ENCODE measurements at places on chromosomes 4 and X.

- DNase-seq, result no peak
Observed at GRCh38 chrX:20506739-20507138, 240.0 kb upstream of the RPS6KA3 start.

DNA sequence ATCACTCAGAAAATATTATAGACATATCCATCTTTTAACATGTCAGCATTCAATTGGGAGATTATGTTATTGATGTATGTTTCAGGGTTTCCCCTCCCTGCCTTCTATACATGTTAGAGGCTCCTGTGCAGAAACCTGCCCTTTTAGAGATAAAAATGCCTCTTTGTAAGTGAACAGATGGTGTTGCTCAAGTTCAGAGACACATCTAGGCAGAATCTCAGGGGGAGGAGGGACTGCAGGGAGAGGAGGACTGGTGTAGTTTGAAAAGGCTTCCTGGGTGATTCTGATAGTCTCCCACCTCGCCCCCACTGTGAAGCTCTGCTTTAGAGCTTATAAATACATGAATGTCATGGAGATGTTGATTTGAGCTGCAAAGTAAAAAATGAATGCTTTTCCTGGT is 12.0 kb upstream of the UNC5C start:
- DNase-seq, result no peak

- DNase-seq, result no peak
Observed at GRCh38 chr4:76764251-76764650, 133.7 kb downstream of the SOWAHB start.

DNA sequence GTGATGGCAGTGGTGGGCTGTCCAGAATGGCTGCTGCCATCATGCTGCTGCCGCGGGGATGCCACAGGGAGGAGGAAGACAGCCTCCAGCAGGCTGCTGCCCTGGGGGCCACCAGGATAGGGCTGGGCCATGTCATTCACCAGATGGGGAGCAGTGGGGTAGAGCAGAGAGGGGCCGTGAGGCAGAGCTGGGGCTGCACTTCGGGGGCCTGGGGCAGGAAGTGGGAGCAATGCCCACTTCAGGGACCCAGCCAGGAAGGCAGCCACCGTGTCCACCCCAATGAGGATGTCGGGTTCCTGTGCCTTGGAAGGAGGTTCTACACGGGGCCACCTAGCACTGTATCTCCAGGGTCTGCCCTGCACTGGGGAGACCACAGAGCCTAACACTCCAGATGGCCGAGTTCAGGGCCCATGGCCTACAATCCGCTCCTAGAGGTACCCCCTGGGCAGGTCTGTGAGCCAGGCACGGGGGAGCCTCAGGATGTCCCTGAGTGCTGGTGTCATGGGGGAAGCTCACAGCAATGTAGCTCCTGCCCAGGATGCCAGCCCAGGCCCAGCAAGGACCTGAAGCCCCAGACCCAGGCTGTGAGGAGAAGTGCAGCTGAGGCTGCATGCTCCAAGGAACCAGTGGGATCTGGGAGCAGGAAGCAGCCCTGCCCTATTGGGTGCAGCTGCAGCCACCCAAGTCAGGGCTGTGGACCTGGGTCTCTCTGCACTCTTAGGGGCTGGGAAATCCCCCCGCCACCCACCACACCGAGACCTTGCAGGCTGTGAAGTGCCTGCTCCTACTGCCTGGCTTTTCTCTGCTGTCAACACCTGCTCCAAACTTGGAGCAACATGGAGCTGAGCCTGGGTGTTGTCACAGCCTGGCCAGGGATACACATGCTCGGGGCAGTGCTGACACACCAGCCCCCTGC is 140.3 kb downstream of the PDHA2 start:
- DNase-seq, result no peak

DNA sequence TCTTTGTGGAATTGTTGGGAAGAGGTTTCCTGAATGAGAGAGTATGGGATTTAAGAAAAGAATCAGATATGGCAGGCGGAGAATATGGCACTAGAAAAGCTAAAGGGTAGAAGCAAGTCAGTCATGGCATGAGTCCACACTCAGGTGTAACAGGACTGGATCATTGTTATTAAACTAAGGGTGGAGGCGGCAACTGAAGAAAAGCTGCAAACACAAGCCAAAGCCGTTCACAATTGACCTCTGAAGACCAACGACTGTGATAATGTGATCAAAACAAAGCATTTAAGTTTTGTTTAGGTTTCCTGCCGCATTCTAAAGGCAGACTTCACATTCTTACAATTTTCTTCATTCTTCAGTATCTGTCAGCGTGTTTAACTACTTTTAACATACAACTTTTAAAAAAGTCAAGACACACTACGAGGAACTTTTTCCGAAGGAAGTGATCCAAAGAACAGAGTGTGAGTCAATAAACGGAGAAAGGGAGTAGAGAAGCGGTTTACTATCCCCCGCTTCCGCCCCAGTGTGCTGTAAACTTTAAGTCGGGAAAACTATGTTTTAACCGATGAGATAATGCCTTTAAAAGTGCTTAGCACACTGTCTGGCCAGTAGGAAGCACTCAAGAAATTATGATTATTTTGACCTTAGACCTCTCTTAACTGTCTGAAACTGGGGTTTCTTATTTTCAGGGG is 909 bp upstream of the SLAIN2 start:
- DNase-seq, result no peak

All from activated CD8-positive, alpha-beta memory T cell treated with anti-CD3 and anti-CD28 coated beads, Interleukin-2, amount 50 U/mL, for 48 hours (primary cell).